ENCODE measurements at places on chromosomes 5 and 9. TPM values are rescaled to one million over a fixed set of nuclear protein-coding genes. Genes with fewer than 3 reads are reported as not detected.

PTPDC1 gene
- 4.8 TPM for total RNA-seq

PRR16 gene
- total RNA-seq = 0.13 TPM

STPG3 gene
- total RNA-seq = not detected

ZNF79 gene
- total RNA-seq = 11.5 TPM

TMEM203 gene
- total RNA-seq = 34.1 TPM

ACSL6 gene
- 1.6 TPM for total RNA-seq

OR13C9 gene
- total RNA-seq = not detected

TESK1 gene
- 28.6 TPM for total RNA-seq

LCP2 gene
- not detected for total RNA-seq

PCBD2 gene
- total RNA-seq = 11.0 TPM

DMRT3 gene
- total RNA-seq = not detected

OLFM1 gene
- 36.8 TPM for total RNA-seq

FPGS gene
- 68.4 TPM for total RNA-seq

HTR4 gene
- total RNA-seq = not detected

EMB gene
- 38.1 TPM for total RNA-seq

GRCh38 chr9:127155314-127155960 lies 33.0 kb upstream of the ANGPTL2 start:
- no peaks in the 10 kb centered on the region for H3K36me3 ChIP-seq
- no peak overlapping the region for H3K27ac ChIP-seq
- no peak overlapping the region for H3K4me3 ChIP-seq
- peaks cover 6% of the 10 kb centered on the region for H3K4me1 ChIP-seq
- H3K27me3 ChIP-seq = no peaks in the 10 kb centered on the region
- DNase-seq = peak; percentile 20

GRCh38 chr5:41843456-41844370 lies 26.5 kb downstream of the OXCT1 start:
- H3K27me3 ChIP-seq = no peaks in the 10 kb centered on the region
- H3K4me1 ChIP-seq = no peaks in the 10 kb centered on the region
- DNase-seq = no peak

DNA sequence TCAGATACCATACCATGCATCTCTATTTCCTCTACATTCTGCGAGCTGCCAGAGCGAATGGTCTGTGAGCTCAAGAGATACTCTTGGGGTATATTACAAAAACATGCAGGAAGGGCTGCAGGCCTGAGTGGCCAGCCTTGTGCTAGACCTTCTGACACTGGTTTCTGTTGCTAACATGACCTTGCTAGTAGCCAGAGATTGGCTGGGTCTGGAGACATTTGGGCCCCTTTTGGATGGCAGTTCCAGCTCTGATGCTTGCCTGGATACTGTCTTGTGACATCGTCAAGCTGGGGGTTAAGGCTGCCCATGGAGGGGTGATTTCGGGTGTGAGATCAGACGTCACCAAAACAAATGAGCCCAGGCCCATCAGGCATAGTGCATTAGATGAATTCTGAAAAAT lies 56.1 kb upstream of the FSTL4 start:
- H3K36me3 ChIP-seq = no peaks in the 10 kb centered on the region
- no peak overlapping the region for H3K4me3 ChIP-seq
- no peaks in the 10 kb centered on the region for H3K4me1 ChIP-seq
- no peaks in the 10 kb centered on the region for H3K27me3 ChIP-seq

DNA sequence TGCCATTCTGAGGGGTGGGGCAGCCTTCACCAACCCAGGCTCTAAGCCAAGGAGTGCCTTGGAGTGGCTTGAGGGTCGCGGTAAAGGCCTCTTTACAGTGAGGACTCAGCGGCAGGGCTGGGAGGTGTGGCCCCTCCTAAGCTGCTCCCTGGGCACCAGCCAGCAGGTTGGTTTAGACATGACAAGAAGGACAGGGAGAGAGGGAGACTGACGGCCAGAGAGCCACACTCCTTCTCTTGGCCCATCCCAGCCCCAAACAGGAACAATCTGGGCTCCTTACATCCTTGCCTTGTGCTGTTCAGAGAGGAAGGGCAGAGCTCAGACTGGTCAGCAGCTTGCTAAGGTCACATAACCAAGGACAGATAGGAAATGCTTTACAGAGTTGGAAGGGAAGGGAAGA lies 94.5 kb downstream of the LMX1B start:
- H3K27me3 ChIP-seq = peaks cover 3% of the 10 kb centered on the region
- no peaks in the 10 kb centered on the region for H3K36me3 ChIP-seq
- H3K4me3 ChIP-seq = no peak overlapping the region
- no peak overlapping the region for H3K27ac ChIP-seq
- H3K4me1 ChIP-seq = no peaks in the 10 kb centered on the region

- H3K27ac ChIP-seq = no peak overlapping the region
- no peaks in the 10 kb centered on the region for H3K27me3 ChIP-seq
- H3K36me3 ChIP-seq = no peaks in the 10 kb centered on the region
- DNase-seq = no peak
Observed at GRCh38 chr5:141832131-141832530, 46.1 kb downstream of the PCDH1 start.

GRCh38 chr5:31407921-31408693 lies 123.8 kb downstream of the DROSHA start:
- H3K27ac ChIP-seq = no peak overlapping the region
- H3K36me3 ChIP-seq = peaks cover 5% of the 10 kb centered on the region
- H3K4me1 ChIP-seq = no peaks in the 10 kb centered on the region
- no peaks in the 10 kb centered on the region for H3K27me3 ChIP-seq
- no peak overlapping the region for H3K4me3 ChIP-seq

DNA sequence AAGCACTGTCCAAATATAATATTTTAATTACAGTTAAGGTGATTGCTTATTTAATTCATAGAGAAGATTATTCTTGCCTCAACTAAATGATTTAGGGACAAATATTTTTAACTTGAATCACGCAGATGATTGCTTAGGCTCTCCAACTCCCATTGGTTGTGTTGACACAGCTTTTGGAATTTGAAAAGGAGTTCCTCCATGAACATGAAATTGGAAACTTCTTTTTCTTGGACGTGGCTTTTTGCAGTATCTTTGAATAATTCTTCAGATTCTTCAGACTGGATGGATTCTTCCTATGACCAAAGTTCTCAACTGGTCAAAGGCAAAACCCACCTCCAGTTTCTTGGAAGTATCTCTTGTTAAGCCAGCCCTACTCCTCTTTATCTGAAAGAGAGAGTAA lies 456.4 kb upstream of the KLF4 start:
- no peaks in the 10 kb centered on the region for H3K27me3 ChIP-seq
- H3K4me1 ChIP-seq = no peaks in the 10 kb centered on the region
- H3K4me3 ChIP-seq = no peak overlapping the region
- no peak for DNase-seq
- no peaks in the 10 kb centered on the region for H3K36me3 ChIP-seq
- H3K27ac ChIP-seq = no peak overlapping the region

DNA sequence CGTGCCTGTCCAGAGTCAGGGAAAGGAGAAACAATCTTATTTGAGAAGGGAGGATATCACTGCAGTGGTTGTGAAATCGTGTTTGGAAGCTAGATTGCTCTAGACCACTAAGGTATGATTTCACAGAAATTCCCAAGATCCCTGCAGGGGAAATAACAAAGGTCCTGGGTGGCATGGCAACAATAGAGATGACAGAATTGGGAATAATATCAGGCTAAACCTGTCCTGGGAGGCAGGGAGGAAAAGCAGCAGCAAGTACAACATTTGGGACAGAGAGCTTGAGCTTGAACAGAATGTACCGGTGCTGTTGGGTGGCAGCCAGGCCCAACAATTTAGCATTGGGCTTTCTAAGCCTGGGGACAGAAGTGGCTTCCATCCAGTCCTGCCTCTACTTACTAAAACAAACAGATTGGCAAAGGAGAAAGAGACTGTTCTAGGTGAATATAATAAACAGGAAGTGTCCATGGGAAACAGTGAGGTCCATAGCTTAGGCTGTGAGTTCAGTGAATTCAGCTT lies 17.0 kb upstream of the ARHGAP26 start:
- no peak for DNase-seq
- H3K36me3 ChIP-seq = peaks cover 40% of the 10 kb centered on the region
- no peaks in the 10 kb centered on the region for H3K4me1 ChIP-seq
- no peak overlapping the region for H3K27ac ChIP-seq
- no peaks in the 10 kb centered on the region for H3K27me3 ChIP-seq
- H3K4me3 ChIP-seq = no peak overlapping the region

- peaks cover 8% of the 10 kb centered on the region for H3K36me3 ChIP-seq
- no peaks in the 10 kb centered on the region for H3K27me3 ChIP-seq
- no peak overlapping the region for H3K27ac ChIP-seq
- H3K4me3 ChIP-seq = no peak overlapping the region
- H3K4me1 ChIP-seq = no peaks in the 10 kb centered on the region
Observed at GRCh38 chr5:65734921-65735320, 12.9 kb downstream of the NLN start.

DNA sequence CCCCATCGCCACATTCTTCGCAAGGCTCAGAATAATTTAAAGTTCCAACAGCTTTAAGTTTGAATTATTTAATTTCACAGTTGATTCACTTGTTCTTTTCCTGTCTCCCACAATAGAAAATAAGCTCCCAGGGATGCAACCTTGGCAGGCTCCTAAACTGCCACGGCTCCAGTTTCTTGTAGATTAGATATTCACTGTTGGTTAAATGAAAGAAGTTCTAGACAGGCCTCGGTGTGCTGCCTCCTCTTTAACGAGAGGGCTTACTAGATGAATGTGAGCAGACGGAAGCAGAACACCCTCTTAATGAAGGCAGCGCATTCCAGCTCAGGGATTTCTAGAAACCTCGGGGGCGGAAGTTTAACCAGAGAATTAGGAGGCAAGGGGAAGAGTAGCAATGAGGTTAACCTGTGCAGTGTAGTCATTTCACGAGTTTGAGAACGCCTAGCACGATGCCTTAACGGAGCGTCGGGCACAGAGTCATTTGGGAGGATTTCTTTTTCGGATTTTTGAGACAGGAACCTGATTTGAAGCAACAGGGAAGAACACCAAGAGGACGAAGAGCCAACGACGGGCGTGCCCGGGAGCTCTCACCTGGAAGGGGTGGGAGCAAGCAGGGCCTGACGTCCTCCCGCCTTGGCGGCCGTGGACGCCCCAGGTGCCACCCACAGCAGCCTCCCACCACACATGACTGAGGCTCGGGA lies 637 bp upstream of the SMC5 start:
- peaks cover 14% of the 10 kb centered on the region for H3K36me3 ChIP-seq
- H3K4me1 ChIP-seq = no peaks in the 10 kb centered on the region
- no peaks in the 10 kb centered on the region for H3K27me3 ChIP-seq

- H3K36me3 ChIP-seq = no peaks in the 10 kb centered on the region
- H3K27ac ChIP-seq = no peak overlapping the region
- DNase-seq = peak; percentile 73
- H3K4me1 ChIP-seq = no peaks in the 10 kb centered on the region
- H3K27me3 ChIP-seq = no peaks in the 10 kb centered on the region
Observed at GRCh38 chr5:150589862-150590601, 50.4 kb upstream of the SYNPO start.

DNA sequence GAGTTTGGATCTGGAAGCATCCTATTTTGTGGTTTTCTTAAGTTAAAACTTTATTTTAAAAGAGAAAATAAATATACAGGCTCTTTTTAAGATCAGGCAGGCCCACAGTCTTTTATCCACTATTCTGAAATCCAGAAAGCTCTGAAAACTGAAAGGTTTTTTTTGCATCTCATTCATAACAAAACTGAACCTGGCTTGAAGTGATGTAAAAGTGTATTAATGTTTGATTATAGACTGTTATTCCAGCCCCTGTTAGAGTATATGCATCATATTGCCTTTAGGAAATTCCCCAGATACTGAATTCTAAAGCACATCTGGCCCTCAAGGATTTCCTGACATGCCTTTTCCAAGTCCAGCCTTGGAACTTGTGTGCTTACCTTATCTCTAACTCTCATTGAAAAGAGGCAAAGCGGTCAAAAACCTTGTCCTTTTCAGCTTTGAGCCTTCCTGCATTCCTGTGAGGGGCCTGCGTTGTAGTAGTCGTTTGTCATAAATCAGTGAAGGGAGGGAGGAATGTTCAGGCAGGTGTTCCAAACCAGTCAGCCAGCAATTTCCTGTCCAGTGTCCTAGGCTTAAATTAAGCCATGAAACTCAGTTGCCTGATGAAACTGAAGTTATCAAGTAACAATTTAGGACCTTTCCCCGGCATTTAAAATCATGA lies 110.4 kb downstream of the TLE4 start:
- no peak overlapping the region for H3K27ac ChIP-seq
- DNase-seq = no peak
- H3K4me3 ChIP-seq = no peak overlapping the region
- H3K36me3 ChIP-seq = peaks cover 12% of the 10 kb centered on the region

DNA sequence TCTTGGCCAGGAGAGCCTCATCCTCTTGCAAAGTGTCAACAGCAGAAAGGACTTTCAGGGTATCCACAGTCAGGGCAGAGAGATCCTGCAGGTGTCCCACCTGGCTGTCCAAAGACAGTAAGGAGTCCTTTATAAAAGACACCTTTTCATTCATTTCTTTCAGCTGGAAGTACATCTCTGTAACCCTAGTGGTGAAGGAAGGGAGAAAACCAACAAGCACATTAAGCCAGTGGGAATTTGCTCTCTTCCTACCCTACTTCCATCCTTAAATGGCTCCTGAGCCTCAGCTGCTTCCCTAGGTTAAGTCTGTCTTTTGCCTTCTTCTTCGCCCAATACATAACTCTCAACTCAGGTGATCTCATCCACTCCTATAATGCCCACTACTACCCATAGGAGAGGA lies 124.8 kb downstream of the TRPM6 start:
- H3K27ac ChIP-seq = no peak overlapping the region
- no peak overlapping the region for H3K4me3 ChIP-seq
- H3K4me1 ChIP-seq = no peaks in the 10 kb centered on the region
- DNase-seq = no peak

GRCh38 chr5:167643631-167644280 lies 647.7 kb upstream of the WWC1 start:
- H3K4me1 ChIP-seq = no peaks in the 10 kb centered on the region
- H3K27me3 ChIP-seq = no peaks in the 10 kb centered on the region
- H3K36me3 ChIP-seq = no peaks in the 10 kb centered on the region
- no peak for DNase-seq
- H3K27ac ChIP-seq = no peak overlapping the region
- no peak overlapping the region for H3K4me3 ChIP-seq

DNA sequence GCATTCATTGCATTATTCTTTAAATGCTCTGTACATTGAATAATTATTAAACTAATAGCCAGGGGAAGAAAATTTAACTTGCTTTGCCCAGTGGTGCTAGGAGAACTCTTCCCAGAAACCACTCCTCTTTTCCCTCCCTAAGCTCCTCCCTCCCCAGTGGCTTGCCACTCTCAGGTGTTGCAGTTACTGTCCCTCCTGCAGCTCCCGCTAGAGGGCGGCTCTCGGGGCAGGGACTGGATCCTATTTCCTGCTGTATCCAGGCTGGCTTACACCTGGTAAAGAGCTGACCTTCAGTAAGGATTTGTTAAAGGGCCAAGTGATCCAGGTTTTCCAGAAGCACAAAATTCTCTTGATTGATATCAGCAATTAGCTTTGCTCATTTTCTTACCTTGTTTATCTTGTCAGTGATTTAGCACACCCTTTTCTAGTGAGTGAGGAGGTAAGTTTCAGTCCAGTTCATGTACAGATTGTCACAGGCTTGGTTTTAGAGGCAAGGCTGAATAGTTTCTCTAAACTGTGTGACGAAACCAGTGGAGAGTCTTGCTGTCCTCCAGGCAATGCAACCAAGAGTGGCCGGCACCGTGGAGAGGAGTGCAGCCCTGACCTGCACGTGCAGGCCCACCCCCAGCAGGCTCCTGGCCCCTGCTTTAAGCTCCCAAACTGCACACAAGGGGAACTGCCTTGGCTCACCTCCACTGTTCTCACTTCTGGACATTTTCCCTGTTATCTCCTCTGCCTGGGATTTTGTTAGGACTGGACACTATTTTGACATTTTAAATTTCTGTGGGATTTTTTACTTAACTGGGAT lies 423.8 kb downstream of the SPOCK1 start:
- DNase-seq = peak; percentile 92
- H3K27ac ChIP-seq = no peak overlapping the region
- 0 out of 2 replicates have a peak, but pooled peaks cover 2% of the 10 kb centered on the region for H3K4me1 ChIP-seq
- no peaks in the 10 kb centered on the region for H3K27me3 ChIP-seq
- H3K4me3 ChIP-seq = no peak overlapping the region

GRCh38 chr5:163947848-163948666 lies 442.6 kb downstream of the MAT2B start:
- H3K4me1 ChIP-seq = no peaks in the 10 kb centered on the region
- H3K36me3 ChIP-seq = no peaks in the 10 kb centered on the region
- H3K27ac ChIP-seq = no peak overlapping the region
- no peaks in the 10 kb centered on the region for H3K27me3 ChIP-seq
- no peak overlapping the region for H3K4me3 ChIP-seq
